ENCODE measurements at places on chromosomes 1 and 21. TPM values are rescaled to one million over a fixed set of nuclear protein-coding genes. Genes with fewer than 3 reads are reported as not detected.

Gene TCP10L
- 0.91 TPM for total RNA-seq

Gene KCNE2
- total RNA-seq = not detected

Gene CFHR5
- not detected for total RNA-seq

Gene OR2G6
- not detected for total RNA-seq

Gene LPAR3
- total RNA-seq = 1.4 TPM

Gene CASQ1
- total RNA-seq = not detected

Gene DMBX1
- total RNA-seq = not detected

Gene GOLT1A
- not detected for total RNA-seq

Gene PLA2G2D
- total RNA-seq = not detected

Gene IL23R
- total RNA-seq = not detected

Gene PIGR
- total RNA-seq = not detected

Gene TNFRSF18
- total RNA-seq = 1.6 TPM

Gene RAB42
- not detected for total RNA-seq

Gene SAMSN1
- 27.0 TPM for total RNA-seq

Gene RPL11
- total RNA-seq = 2,067 TPM

Gene BMP8B
- total RNA-seq = 0.26 TPM

Gene OR14K1
- total RNA-seq = not detected

Gene TMEM269
- total RNA-seq = 1.0 TPM

Gene AK5
- 41.5 TPM for total RNA-seq

Gene TMCO4
- total RNA-seq = 17.5 TPM

Gene LIN28A
- not detected for total RNA-seq

Gene C1orf94
- total RNA-seq = not detected

Gene LCE1C
- not detected for total RNA-seq

Gene SPRR2E
- total RNA-seq = not detected

Gene S100A5
- not detected for total RNA-seq

Gene ACTN2
- not detected for total RNA-seq

Gene C1orf226
- total RNA-seq = not detected

Gene TACSTD2
- not detected for total RNA-seq

Gene RXFP4
- not detected for total RNA-seq

Gene CACNA1S
- total RNA-seq = not detected

Gene OPRD1
- not detected for total RNA-seq

Gene CHRNB2
- not detected for total RNA-seq

Gene TMEM54
- not detected for total RNA-seq

Gene IQGAP3
- total RNA-seq = 0.08 TPM

Gene TFAP2E
- 2.6 TPM for total RNA-seq

Gene C8B
- total RNA-seq = not detected

Gene THEMIS2
- 53.3 TPM for total RNA-seq

Gene FCRL6
- total RNA-seq = 2.1 TPM

Gene WNT3A
- not detected for total RNA-seq

Gene SUMO3
- 54.6 TPM for total RNA-seq

Gene NPR1
- total RNA-seq = not detected

Gene S100A7
- not detected for total RNA-seq

Gene ZBTB8A
- total RNA-seq = not detected
